ENCODE measurements at places on chromosomes 5 and 9.

GRCh38 chr9:112836394-112836793 lies 54.3 kb downstream of the SLC46A2 start:
- ATAC-seq = no peak

GRCh38 chr9:132328580-132328979 lies 26.2 kb downstream of the SETX start:
- ATAC-seq = no peak

GRCh38 chr9:123796094-123796493 lies 133.8 kb downstream of the DENND1A start:
- ATAC-seq = no peak

GRCh38 chr9:131986576-131986975 lies 93.1 kb downstream of the MED27 start:
- no peak for ATAC-seq

- no peak for ATAC-seq
Measured at GRCh38 chr9:34501889-34502425, 20.8 kb downstream of the ENHO start.

Data from stimulated activated memory B cell treated with anti-CD40 and anti-IgM and Interleukin-4, amounts not matched to agents 10 μg/mL and 1 μg/mL and 100 μg/mL, for 72 hours (primary cell).